Left lung (tissue), 14 donors: ENCODE measurements at places on chromosomes 1 and 21. TPM values are rescaled to one million over a fixed set of nuclear protein-coding genes. Genes with fewer than 3 reads are reported as not detected.

The PMVK gene
- 31.7 TPM for polyA plus RNA-seq

The RGS4 gene
- polyA plus RNA-seq, result 2.3 TPM

The TFF2 gene
- polyA plus RNA-seq, result not detected

The TNFAIP8L2 gene
- 2.8 TPM for polyA plus RNA-seq

The LAMB3 gene
- 58.0 TPM for polyA plus RNA-seq

The MAN1C1 gene
- 20.1 TPM for polyA plus RNA-seq

The PERM1 gene
- 0.27 TPM for polyA plus RNA-seq

The NCMAP gene
- polyA plus RNA-seq, result 5.7 TPM

The LGR6 gene
- 1.4 TPM for polyA plus RNA-seq

The ITLN2 gene
- not detected for polyA plus RNA-seq

The IQGAP3 gene
- 12.0 TPM for polyA plus RNA-seq

The AQP10 gene
- polyA plus RNA-seq, result 0.26 TPM
